Panc1 (cell line): ENCODE measurements at places on chromosomes 7 and 10.

DNA sequence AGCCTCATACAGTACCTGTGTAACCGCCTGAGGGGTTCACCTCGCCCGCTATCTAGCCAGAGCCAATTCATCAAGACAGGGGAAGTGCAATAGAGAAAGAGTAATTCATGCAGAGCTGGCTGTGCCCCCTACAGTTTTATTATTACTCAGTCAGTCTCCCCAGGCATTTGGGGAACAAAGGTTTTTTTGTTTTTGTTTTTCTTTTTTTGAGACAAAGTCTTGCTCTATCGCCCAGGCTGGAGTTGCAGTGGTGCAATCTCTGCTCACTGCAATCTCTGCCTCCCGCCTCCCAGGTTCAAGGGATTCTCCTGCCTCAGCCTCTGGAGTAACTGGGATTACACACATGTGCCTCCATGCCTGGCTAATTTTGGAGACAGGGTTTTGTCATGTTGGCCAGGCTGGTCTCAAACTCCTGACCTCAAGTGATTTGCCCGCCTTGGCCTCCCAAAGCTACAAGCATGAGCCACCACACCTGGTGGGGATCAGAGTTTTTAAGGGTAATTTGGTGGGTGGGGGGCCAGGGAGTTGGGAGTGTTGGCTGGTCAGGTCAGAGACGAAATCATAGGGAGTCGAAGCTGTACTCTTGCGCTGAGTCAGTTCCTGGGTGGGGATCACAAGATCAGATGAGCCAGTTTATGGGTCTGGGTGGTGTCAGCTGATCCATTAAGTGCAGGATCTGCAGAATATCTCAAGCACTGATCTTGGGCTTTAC, 116.5 kb downstream of the MARCHF5 start:
- peak; percentile 57 for DNase-seq

- no peak for DNase-seq
Measured at GRCh38 chr10:43252783-43253341, 14.0 kb downstream of the RASGEF1A start.

- DNase-seq = no peak
Measured at GRCh38 chr10:101224910-101225823, 4.1 kb downstream of the LBX1 start.

DNA sequence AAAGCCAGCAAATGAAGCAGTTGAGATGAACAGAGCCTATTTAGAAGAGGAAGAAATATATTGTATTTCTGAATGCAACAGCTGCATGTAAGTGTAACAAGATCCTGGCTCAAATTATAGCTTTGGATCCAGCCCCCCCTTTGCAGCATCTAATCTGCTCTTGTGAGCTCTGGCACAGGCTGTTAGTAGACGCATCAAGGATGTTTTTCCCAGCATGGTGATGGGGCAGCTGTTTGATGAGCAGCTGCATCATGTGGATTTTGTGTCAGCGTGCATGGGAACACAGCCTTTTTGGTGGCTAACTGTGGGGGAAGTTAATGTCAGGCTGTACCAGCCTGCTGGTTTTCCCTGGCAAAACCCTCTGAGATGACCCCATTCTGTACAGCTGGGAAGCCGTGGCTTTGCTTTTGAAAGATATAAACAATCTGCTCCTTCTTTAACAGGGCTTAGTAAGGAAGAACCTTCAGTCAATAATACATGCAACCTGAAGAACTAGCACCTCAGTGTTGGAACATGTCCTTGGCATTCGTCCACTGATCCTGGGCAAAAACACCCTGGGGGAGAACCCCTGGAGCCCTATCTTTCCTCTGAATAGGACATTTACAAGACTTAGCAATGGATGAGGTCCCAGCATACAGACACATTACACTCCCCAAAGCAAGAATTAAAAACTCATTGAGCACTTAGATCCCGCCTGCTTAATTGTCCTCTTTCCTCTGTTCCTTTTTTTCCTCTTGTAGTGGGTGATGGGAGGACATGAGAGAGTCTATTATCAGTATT, 70.6 kb downstream of the NPS start:
- DNase-seq = no peak

GRCh38 chr10:131444862-131445461, 133.4 kb upstream of the TCERG1L start:
- no peak for DNase-seq

DNA sequence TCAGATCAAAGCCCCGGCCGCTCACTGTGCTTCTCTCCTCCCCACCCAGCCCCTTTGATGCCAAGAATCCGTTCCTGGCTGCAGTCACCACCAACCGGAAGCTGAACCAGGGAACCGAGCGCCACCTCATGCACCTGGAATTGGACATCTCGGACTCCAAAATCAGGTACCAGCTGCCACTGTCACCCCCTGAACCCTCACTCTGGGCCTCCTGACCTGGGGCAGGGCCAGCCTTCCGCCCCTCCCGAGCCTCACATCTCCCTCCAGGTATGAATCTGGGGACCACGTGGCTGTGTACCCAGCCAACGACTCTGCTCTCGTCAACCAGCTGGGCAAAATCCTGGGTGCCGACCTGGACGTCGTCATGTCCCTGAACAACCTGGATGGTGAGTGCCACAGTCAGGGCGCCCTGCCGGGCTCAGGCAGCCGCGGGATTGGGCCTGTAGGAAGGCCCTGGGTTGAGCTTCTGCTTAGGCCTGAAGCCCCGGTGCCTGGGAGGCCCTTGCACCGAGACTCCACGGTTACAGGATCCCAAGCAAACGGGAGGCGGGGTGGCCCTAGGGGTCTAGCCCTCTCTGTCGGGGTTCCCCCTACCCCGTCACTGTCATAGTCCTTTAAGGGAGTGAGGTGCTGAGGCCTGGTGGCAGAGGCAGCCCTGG, 10.8 kb downstream of the TMEM120A start:
- no peak for DNase-seq

- no peak for DNase-seq
Measured at GRCh38 chr7:106795877-106796231, 69.2 kb upstream of the PIK3CG start.
